Stimulated activated CD4-positive, alpha-beta T cell treated with anti-CD3 and anti-CD28 coated beads, TNF-alpha, amount 100 ng/mL, for 48 hours (primary cell): ENCODE measurements at places on chromosomes 6 and 20.
A peak's percentile ranks its signal among the peaks of the same experiment; 100 is the strongest.

GRCh38 chr20:10347086-10347880 lies 86.7 kb downstream of the MKKS start:
- DNase-seq: no peak

GRCh38 chr20:59933849-59934585 lies 580 bp upstream of the SYCP2 start:
- peak; percentile 63 for DNase-seq

DNA sequence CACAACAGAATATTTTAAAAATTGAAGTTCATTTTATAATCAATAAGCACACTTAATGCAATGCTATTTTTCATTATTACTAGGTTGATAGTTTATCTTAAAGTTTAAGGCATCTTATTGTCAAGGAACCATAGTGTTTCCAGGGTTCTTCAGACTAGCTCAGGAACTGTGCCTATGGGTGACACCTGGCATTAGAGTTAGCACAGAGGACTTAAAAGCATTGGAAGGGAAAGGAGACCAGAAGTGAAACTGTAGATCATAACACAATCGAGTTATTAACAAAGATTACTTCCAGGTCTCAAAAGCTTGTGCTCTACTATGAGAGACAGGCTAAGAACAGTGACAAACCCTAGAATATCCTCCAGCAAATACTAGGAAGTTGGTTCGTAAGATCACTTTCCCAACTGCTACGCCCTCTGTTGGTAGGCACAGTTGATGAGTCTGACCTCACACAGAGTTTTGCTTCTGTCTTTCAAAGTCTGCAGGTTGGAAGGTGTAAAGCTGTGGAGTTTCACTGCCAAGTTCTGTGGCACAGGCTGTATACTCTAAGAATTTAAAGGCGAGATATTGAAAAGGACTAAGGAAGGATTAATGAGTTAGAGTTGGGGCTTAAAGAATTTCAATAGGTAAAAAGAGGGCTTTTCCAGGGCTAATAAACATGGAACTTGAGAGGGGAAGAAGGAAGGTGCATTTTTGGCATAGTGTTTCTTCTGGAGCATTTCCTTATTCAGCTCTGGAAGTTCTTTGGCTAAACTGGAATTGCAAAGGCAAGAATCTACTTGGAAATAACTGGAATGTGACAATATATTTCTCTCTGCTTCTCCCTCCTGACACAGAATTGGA lies 531.3 kb upstream of the JAG1 start:
- DNase-seq: no peak

DNA sequence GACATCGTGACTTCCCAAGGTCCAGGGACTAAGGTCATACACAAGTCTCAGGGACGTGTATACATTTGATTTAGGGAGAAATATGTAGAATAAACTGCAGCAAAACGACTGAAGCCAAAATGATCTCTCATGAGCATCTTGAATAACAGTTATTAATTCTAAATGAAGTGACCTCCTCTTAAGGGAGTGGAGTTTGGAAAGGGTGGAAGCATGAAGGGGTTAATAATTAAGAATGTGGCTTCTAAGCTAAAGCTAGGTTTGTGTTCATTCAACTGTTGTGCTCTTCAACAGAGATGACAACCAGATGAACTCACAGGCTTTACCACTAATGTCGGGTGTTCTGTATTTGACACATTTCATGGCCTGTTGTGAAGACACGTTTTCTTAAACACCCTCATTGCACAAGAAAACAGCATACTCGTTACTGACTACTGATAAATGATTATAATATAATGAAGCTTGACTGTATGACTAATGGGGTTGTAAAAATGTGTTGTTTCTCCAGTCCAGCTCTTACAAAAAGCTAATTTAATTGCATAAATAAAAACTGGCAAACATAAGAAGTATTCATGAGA lies 1.5 kb downstream of the PPP1R14C start:
- no peak for DNase-seq

GRCh38 chr6:41332842-41333736 lies 2.3 kb upstream of the NCR2 start:
- DNase-seq: no peak

DNA sequence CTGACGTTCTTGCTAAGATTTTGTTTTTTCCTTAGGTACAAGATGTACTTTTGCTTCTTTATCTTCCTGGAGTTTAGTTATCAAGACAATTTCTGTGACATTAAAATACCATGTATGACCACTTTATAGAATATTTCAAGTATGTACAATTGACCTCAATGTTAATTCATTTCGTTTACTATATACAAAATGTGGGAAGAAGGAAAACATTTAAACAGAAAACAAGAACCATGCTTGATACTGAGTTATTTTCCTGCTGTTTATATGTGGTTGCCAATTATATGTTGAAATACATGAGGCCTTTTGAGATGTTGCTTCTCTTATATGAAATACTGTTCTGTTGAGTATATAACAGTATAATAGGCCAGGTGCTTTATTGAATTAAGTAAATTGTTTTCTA lies 184.3 kb downstream of the JARID2 start:
- DNase-seq: no peak

DNA sequence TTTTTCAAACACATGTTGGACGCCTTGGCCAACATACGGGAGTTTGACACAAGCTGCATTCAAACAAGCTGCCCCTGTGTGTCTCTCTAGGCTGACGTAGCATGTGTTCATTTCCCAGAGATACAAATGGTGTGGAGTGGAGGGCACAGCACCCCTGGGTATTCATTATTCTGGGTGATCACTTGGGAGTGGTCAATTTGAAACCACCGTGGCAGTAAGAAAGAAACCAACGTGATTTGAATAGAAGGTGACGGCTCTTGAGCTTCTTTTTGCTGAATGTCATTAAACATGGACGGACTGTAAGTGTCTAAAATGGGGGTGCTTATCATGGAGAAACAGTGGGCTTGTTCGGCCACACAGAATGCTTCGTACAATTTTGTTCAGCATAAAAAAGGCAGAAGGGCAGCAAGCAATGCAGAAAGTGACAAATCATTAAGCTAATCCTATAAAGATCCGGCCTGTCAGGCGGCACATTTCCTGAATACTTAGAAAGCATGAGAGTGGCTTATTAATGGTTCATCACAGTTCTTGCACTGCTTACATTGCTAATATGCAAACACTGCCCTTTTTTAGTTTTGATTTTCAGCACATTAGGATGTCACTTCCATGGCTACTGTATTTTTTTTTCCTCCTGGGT lies 1261.9 kb upstream of the CITED2 start:
- DNase-seq: no peak

- DNase-seq: no peak
These were observed 71.8 kb upstream of the TIAM2 start for GRCh38 chr6:154923199-154923869.

DNA sequence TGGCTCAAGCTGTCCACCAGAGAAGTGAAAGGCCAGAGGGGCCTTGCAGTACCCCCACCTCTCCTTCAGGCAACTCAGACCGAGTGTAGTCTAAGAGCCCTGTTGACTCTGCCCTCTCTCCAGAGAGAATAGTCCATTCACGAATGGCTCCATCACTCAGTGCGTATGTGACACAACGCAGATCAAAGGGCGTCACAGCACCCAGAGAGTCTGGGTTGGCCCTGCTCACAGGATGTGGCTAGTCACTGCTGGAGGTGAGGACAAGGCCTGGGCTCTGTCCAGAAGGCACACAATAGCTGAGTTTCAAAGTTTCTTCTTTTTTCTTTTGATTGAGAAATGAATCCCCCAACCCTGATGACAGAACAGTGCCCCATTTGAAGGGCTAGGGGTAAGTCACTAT lies 74.1 kb downstream of the TRMT11 start:
- DNase-seq: no peak

- no peak for DNase-seq
These were observed 68.7 kb upstream of the FBXO30 start for GRCh38 chr6:145883263-145883662.

DNA sequence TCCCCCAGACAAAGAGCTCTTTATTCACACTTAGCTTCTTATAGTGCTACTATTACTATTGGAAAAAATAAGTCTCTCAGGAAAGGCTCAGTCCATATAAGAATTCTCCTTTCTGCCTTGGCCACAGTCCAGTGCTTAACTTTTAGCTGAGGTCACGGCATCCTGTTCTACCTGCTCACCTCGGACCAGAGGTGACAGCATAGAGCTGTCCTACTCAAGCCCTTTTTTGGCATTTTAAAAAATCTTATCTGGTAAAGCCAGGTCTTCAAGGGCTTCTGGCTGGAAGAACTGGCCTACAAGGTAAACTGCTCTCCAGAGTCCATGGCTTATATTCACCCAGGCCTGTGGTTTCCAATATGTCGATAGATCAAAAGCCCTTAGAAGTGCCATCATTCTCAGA lies 109.7 kb downstream of the RCAN2 start:
- DNase-seq: no peak

DNA sequence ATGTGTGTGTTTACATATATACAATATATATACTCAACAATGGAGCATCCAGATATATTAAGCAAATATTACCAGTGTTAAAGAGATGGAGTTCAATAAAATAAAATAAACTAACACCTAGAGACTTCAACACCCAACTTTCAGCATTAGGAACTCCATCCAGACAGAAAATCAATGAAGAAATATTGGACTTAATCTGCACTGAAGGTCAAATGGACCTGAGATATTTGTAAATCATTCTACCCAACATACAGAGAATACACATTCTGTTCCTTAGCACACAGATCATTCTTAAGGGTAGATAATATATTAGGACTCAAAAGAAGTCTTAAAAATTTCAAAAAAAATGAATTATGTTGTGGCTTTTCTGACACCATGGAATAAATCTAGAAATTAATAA lies 832.3 kb upstream of the ADGRB3 start:
- DNase-seq: no peak

DNA sequence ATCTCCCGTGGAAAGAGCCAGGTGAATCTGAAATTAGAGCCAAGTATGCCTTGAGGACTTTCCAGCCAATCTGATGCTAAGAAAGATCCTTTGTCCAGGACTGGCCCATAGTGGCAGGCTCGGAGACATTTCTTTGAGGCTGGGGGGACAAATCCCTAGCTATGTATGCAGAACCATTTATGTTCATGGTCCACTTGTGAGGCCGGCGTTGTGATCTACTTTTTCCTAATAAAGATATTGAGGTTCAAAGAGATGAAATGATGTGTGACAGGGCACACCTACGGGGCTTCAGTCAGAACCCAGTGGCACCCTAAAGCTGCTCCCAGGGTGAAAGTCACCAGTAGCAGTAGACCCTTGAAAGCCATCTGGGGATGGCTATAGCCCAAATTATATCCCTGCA lies 120.3 kb upstream of the MAFB start:
- DNase-seq: no peak

- DNase-seq: no peak
These were observed 53.6 kb downstream of the MDGA1 start for GRCh38 chr6:37643851-37644672.

GRCh38 chr20:2688041-2688591 lies 4.5 kb upstream of the EBF4 start:
- DNase-seq: peak; percentile 79

GRCh38 chr20:9323622-9324021 lies 190.8 kb upstream of the LAMP5 start:
- DNase-seq: no peak

GRCh38 chr6:5246141-5247097 lies 14.3 kb downstream of the LYRM4 start:
- no peak for DNase-seq

- no peak for DNase-seq
These were observed 2.6 kb downstream of the TOP1 start for GRCh38 chr20:41031243-41031619.

DNA sequence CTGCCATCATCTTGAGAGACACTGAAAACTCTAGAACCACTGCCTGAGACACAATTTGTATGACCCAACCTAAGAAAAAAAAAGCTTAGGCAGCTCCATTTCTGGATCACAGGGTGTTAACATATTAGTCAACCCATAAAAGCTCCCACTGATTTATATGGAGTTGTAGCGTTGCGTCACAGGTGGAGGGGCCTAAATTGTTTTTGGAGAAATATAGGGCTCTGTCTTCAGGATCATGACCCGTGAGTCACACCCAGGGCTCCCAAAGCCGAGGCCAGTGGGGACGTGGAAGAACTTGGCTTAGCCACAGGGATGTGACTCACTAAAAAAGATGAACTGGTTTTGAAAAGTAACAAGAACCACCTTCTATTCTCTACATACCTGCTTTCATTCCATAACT lies 116.5 kb upstream of the BMP2 start:
- DNase-seq: no peak

- no peak for DNase-seq
These were observed 146.6 kb downstream of the ANKRD60 start for GRCh38 chr20:58081846-58082245.

DNA sequence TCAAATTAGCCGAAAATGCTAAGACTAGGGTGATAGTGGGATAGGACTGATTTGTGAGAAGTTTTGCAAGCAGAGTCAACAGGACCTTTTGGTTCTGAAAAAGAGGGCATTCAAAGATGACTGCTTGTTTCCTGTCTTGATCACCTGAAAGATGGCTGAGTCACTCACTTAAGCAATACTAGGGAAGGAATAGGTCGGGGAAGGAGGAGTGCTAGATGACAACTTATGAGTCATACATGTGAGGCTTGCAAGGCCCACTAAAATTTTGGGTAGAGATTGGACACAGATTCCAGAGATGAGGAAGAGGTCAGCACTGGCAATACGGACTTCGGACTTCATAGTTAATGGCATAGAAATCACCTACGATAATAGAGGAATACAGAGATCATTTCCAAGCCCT lies 89.2 kb downstream of the FAM83B start:
- no peak for DNase-seq

GRCh38 chr6:99458319-99458718 lies 33.2 kb upstream of the PNISR start:
- DNase-seq: no peak

- no peak for DNase-seq
These were observed 16.7 kb upstream of the TFAP2A start for GRCh38 chr6:10431423-10432164.

DNA sequence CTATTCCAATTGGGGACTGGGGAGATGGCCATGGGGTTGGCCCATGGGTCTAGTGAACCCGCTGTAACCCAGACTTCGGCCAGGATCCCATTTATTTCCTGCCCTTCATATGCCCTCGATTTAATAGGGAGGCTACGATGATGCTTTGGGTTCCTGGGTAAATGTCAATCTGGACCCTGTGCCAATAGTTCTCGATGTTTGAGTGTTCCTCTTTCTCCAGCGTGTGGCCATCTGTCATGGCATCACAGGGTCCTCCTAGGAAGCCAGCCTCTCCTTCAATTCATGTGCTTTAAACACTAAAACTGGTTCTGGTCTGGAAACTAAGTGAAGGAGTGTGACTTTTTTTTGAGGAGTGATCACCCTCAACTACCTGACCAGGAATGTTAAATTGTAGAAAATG lies 28.7 kb upstream of the ELMO2 start:
- no peak for DNase-seq

- no peak for DNase-seq
These were observed 39.5 kb downstream of the ELOVL5 start for GRCh38 chr6:53309059-53309900.

- peak; percentile 10 for DNase-seq
These were observed 159.7 kb upstream of the RPS6KA2 start for GRCh38 chr6:166786704-166787293.

GRCh38 chr6:109381061-109381746 lies 1.1 kb downstream of the CD164 start:
- DNase-seq: no peak

- peak; percentile 53 for DNase-seq
These were observed 17.0 kb downstream of the UQCC2 start for GRCh38 chr6:33694401-33694931.

GRCh38 chr20:47136782-47137181 lies 219.7 kb downstream of the ZMYND8 start:
- DNase-seq: no peak
